ENCODE measurements at places on chromosomes 4 and X. TPM values are rescaled to one million over a fixed set of nuclear protein-coding genes. Genes with fewer than 3 reads are reported as not detected.

The CPLX1 gene
- total RNA-seq: 3.6 TPM

DNA sequence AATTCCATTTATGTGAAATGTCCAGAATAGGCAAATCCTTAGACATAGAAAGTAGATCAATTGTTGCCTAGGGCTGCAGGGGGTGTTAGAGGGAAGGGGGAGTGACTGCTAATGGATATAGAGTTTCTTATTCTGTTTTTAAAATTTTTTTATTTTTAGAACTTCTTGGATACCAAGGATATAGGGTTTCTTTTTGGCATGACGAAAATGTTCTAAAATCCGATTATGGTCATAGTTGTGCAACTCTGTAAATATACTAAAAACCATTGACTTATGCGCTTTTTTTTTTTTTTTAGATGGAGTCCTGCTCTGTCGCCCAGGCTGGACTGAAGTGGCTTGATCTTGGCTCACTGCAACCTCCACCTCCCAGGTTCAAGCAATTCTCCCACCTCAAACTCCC, 125.2 kb upstream of the USP9X start:
- no peaks in the 10 kb centered on the region for H3K36me3 ChIP-seq
- no peaks in the 10 kb centered on the region for H3K27me3 ChIP-seq
- no peak overlapping the region for H3K4me3 ChIP-seq
- no peaks in the 10 kb centered on the region for H3K4me1 ChIP-seq
- no peak for ATAC-seq

The CDX4 gene
- not detected for total RNA-seq

GRCh38 chrX:108020631-108021030, 24.2 kb upstream of the VSIG1 start:
- H3K4me1 ChIP-seq: peaks cover 45% of the 10 kb centered on the region
- no peak for ATAC-seq
- H3K36me3 ChIP-seq: no peaks in the 10 kb centered on the region
- peak overlapping the region; percentile 54 for H3K27ac ChIP-seq
- no peaks in the 10 kb centered on the region for H3K27me3 ChIP-seq

DNA sequence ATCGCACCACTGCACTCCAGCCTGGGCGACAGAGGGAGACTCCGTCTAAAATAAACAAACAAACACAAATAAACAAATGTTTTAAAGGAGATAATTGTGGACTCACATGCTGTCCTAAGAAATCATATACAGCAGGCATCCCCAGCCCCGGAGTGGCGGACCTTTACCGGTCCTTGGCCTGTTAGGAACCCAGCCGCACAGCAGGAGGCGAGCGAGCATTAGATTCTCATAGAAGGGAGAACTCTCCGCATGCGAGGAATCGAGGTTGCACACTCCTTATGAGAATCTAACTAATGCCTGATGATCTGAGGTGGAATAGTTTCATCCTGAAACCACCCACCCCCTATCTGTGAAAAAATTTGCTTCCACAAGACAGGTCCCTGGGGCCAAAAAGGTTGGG, 39.0 kb downstream of the EIF2S3 start:
- no peaks in the 10 kb centered on the region for H3K27me3 ChIP-seq
- H3K36me3 ChIP-seq: no peaks in the 10 kb centered on the region
- H3K4me1 ChIP-seq: peaks cover under 1% of the 10 kb centered on the region
- ATAC-seq: no peak

- H3K4me3 ChIP-seq: no peak overlapping the region
- no peaks in the 10 kb centered on the region for H3K27me3 ChIP-seq
- H3K27ac ChIP-seq: no peak overlapping the region
Measured at GRCh38 chr4:8073206-8073863, 85.3 kb downstream of the ABLIM2 start.

GRCh38 chr4:52998413-52998812, 136.3 kb downstream of the RASL11B start:
- no peaks in the 10 kb centered on the region for H3K36me3 ChIP-seq
- H3K27ac ChIP-seq: no peak overlapping the region
- no peak overlapping the region for H3K4me3 ChIP-seq
- no peak for ATAC-seq
- no peaks in the 10 kb centered on the region for H3K27me3 ChIP-seq
- H3K4me1 ChIP-seq: peaks cover 5% of the 10 kb centered on the region

DNA sequence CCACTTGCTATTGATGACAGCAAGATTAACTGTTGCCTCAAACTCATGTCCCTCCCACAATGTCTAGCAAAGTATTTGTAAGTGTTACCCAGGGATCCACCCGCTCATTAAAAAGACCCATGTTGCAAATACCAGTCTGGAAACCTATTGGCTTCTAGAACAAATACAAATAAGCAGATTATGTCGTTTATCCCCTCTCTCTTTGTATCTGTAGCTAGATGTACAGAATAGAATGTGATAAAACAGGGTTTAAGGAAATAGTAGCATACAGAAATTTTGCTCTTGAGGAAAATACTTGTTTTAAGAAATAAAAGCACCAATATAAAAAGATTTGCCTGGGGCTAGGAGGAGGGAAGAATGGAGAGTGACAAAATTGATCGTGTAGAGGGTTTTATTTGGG, 142.7 kb upstream of the ZIC3 start:
- H3K4me1 ChIP-seq: no peaks in the 10 kb centered on the region
- H3K36me3 ChIP-seq: no peaks in the 10 kb centered on the region
- ATAC-seq: no peak
- no peak overlapping the region for H3K4me3 ChIP-seq

GRCh38 chr4:185298728-185299430, 89.5 kb downstream of the SNX25 start:
- no peak overlapping the region for H3K4me3 ChIP-seq
- no peaks in the 10 kb centered on the region for H3K27me3 ChIP-seq
- no peaks in the 10 kb centered on the region for H3K4me1 ChIP-seq
- peaks cover 26% of the 10 kb centered on the region for H3K36me3 ChIP-seq
- no peak for ATAC-seq
- no peak overlapping the region for H3K27ac ChIP-seq

The ERVMER34-1 gene
- total RNA-seq: 0.19 TPM

DNA sequence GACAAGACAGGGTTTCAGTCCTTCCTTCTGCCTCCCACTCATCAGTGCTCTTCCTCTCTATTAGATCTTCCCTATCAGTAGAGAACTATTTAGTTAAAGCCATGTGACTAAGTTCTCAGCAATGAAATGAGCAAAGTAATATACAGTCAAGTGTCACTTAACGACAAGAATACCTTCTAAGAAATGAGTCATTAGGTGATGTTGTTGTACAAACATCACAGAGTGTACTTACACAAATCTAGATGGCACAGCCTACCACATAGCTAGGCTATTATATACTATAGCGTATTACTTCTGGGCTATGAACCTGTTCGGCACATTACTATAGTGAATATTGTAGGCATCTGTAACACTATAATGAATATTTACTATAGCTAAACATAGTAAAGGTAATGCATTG, 71.3 kb downstream of the POU4F2 start:
- ATAC-seq: no peak
- peaks cover 6% of the 10 kb centered on the region for H3K27me3 ChIP-seq
- no peaks in the 10 kb centered on the region for H3K4me1 ChIP-seq
- no peak overlapping the region for H3K27ac ChIP-seq

DNA sequence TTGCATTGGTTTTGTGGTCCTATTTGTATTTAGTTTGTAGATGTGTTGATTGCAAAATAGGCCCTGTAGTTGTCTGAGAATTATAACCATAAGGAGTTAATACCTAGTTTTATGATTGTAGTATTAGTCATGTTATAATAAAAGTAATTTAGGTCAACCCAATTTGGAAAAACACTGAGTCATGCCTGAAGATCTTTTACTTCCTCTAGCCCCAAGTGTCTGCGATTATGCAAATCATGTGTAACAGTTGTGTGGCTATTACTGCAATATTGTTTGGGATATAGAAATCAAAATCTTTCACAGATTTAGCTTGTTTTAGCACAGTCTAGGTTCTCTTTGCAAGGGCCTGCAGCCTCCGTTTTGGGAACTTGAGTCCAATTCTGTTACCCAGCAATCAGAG, 12.6 kb downstream of the SRD5A3 start:
- H3K4me1 ChIP-seq: peaks cover 5% of the 10 kb centered on the region
- no peaks in the 10 kb centered on the region for H3K27me3 ChIP-seq
- no peaks in the 10 kb centered on the region for H3K36me3 ChIP-seq
